GM23338 (cell line): ENCODE measurements at places on chromosomes 12 and 14. TPM values are rescaled to one million over a fixed set of nuclear protein-coding genes. Genes with fewer than 3 reads are reported as not detected.
A peak's percentile ranks its signal among the peaks of the same experiment; 100 is the strongest.

DNA sequence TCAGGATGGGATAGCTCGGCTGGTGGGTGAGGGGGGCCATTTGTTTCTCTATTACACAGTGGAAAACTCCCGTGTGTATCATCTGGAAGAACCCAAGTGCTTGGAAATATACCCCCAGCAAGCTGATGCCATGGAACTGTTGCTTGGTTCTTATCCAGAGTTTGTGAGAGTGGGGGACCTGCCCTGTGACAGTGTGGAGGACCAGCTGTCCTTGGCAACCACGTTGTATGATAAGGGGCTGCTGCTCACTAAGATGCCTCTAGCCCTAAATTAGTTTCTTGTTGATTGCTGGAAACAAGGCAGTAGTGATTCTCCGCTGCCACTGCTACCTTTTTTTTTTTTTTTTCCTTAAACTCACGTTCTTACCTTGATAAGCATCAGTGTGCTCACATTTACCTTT is 1.9 kb downstream of the RIOX1 start:
- peaks cover 10% of the 10 kb centered on the region; the same call in 1 of the 2 replicates for H3K27me3 ChIP-seq
- DNase-seq = no peak
- H3K36me3 ChIP-seq = 0 out of 2 replicates have a peak, but pooled peaks cover 5% of the 10 kb centered on the region
- H3K4me1 ChIP-seq = peaks cover 22% of the 10 kb centered on the region
- H3K4me3 ChIP-seq = peak overlapping the region; percentile 81
- no peak overlapping the region for H3K27ac ChIP-seq

FOXN3 gene
- total RNA-seq = 149 and 167 TPM in 2 replicates

GARIN6 gene
- not detected in 2 replicates for total RNA-seq

GRCh38 chr12:9872742-9873141 is 3.6 kb upstream of the CLEC2B start:
- H3K27me3 ChIP-seq = no peaks in the 10 kb centered on the region
- H3K4me3 ChIP-seq = no peak overlapping the region
- H3K36me3 ChIP-seq = no peaks in the 10 kb centered on the region
- H3K4me1 ChIP-seq = peaks cover 19% of the 10 kb centered on the region
